ENCODE measurements at places on chromosomes 13 and 19.

DNA sequence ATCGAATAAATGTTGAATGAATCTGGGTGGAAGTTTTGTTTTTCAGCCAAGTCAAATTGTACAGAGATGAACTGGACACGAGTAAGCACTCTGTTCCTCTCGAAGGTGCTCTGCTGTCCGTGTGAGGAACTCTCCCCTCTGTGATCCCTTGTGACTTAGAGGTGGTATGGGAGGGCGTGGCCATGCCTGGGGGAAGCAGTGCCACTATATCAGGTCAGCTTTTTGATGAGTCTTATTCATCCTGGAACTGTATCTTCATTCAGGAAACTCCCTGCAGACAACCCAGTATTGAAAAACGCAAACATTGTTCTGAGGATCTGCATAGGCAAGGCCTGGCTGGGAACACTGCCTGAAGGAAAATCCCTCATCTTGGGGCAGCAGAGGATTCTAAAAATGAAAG, 45.7 kb upstream of the FLT1 start:
- no peak for DNase-seq

- DNase-seq = no peak
Observed at GRCh38 chr13:19664481-19665230, 31.2 kb downstream of the MPHOSPH8 start.

GRCh38 chr19:54319049-54319448, 6.1 kb upstream of the LILRA5 start:
- no peak for DNase-seq

DNA sequence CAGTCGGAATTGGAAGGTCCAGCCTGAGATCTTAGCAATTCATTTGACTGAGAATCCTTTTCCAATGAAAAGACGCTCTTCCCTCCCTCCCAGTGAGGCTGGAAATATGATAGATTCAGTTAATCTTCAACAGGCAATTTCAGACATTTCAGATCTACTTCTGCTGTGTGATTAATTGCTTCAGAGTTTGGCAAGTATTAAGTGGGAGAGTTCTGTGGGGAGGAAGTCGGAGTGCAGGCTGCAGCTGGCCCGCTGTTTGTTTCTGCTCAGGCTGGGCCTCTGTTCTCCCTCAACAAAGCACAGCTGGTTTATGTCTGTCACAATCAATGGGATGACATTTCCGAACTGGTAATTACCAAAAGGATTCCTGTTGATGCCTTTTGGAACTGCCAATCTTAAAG, 178.2 kb downstream of the NDFIP2 start:
- DNase-seq = no peak

GRCh38 chr19:10399878-10400277, 3.5 kb downstream of the CDC37 start:
- no peak for DNase-seq

DNA sequence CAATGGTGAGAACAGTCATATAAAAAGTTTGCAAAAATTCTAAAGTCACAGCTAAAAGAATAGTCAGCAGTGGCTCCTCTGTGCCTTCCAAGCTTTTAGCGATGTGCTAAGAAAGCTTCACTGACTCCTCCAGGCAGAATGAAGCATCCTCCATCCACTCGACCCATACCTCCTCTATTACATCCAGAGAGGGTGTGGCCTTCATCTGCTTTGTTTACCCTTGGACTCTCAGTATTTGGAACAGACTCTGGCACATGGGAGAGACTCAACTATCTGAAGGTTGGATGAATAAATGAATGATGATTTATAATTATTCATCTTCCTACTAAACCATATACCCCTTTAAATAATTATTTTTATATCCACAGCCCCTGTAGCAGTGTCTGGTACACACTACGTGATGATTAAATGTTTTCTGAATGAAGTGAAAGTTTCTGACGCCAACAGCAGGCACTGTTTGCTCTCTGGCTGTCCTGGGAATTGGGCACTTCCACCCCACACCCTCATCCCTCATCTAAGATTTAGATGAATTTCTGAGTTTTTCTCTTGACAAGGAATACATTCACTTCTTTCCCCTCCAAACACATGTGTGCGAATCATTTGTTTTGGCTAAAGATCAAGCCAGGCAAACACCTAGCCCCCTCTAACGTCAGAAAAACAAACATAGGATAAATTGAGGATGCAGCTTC, 93.9 kb downstream of the NUFIP1 start:
- no peak for DNase-seq

DNA sequence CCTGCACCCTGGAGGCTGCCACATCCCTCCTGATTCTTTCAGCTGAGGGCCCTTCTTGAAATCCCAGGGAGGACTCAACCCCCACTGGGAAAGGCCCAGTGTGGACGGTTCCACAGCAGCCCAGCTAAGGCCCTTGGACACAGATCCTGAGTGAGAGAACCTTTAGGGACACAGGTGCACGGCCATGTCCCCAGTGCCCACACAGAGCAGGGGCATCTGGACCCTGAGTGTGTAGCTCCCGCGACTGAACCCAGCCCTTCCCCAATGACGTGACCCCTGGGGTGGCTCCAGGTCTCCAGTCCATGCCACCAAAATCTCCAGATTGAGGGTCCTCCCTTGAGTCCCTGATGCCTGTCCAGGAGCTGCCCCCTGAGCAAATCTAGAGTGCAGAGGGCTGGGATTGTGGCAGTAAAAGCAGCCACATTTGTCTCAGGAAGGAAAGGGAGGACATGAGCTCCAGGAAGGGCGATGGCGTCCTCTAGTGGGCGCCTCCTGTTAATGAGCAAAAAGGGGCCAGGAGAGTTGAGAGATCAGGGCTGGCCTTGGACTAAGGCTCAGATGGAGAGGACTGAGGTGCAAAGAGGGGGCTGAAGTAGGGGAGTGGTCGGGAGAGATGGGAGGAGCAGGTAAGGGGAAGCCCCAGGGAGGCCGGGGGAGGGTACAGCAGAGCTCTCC, 6.9 kb upstream of the CEACAM5 start:
- no peak for DNase-seq

DNA sequence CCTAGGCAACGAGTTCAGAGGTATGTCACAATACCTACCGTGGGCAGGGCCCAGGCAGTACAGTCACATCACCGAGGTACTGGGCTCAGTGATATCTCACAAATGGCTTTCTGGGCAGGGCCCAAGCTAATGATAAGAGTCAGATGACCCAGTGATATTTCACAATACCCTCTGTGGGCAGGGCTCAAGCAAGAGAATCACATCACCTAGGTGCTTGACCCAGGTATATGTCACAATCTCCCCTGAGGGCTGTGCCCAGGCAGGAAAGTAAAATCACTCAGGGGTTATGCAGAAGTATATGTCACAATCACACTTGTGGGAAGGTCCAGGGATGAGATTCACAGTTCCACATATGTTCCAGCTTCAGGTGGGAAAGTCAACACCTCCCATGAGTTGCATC, 45.3 kb downstream of the ZNF729 start:
- no peak for DNase-seq

GRCh38 chr13:66069570-66069969, 1160.6 kb downstream of the PCDH9 start:
- no peak for DNase-seq

GRCh38 chr19:28456708-28457320, 756.1 kb downstream of the UQCRFS1 start:
- no peak for DNase-seq

GRCh38 chr13:46071590-46072249, 19.2 kb upstream of the ZC3H13 start:
- DNase-seq = no peak

DNA sequence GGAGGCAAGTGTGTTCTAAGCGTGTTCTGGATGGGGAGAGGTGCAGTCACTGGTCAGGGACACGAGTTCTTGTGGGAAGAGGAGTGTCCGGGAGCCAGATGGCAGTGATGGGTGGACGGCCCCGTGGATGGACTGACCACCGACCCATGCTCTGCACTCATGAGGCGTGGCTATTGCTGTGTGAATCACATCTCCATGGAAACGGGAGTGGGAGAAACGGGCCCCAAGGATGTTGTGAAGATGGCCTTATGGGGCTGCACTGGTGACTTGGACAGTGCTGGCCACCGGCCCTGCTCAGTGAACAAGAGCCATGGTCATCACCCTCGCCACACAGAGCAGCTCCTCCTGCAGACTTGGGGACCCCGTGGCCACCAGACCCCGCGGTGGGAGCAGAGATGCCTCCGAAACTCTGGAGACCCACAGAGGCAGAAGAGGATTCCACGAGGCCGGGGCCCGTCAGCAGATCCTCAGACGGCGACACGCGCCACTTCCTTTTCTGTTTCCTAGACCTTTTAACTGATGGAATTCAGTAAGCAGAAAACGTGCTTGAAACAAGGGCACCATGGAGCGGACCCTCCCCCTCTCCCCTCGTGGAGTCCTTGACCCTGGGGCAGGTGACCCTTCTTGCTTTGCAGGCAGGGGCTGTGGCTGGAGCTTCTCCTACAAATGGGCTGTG, 47.5 kb downstream of the GAS6 start:
- no peak for DNase-seq

DNA sequence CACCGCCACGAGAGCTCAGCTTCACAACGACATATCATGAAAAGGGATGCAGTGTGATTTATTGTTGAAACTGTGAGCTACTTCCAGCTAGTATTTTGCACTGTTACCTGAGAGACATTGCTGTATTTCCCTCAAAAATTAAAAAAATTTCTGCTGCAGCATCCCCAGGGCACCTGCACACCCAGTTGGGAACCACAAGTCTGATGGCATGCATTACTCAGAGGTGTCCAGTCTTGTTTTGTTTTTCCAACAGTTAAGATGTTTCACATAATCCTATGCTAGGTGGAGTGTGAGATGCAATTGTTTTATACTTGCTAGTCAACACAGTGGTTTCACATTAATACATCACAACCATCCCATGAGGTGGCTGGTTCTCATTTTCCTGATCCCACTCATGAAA, 285.2 kb downstream of the SHISA2 start:
- no peak for DNase-seq

GRCh38 chr13:87712012-87712411, 40.8 kb downstream of the SLITRK5 start:
- DNase-seq = no peak

DNA sequence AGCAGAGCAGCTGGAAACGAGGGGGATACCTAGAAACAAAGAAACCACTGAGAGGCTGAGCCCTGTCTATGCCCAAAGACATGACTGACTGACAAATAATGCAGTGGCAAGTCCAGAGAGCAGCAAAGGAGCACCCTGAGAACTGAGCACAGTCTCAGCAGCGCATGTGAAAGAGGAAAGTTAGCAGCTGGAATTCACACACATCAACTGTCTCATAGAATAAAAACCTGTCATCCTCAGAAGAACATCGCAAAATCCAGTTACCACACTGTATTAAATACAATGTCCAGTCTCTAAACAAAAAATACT, 24.1 kb upstream of the DLEU7 start:
- DNase-seq = no peak

DNA sequence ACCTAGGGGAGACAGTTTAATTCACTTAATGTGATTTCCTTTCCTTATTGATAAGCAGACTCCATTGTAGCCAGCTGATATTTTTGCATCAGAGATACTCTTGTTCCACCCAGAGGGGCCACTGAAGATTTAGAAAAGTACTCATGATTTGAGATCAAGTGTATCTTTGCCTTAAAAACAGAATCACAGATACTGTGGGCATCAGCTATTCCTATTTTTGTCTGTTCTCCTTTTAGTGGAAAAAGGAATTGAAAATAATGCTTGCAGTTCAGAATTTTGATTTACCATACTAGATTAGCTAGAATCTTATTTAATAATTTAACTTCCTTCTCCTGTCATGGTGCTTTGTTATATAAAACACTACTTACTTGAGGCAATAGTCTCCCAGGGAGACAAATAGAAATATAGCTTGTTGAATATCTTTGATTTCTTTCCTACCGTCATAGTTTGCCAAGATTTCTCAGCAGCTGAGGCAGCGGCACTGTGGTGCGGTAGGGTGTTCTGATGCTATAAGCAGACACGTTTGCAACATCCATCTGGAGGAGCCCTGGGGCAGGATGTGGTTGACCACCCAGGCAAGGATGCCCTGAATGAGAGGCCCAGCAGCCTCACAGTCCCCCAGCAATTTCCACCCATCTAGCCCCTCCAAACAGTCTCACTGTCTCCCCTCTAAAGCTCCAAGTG, 47.0 kb upstream of the RAP2A start:
- DNase-seq = no peak

DNA sequence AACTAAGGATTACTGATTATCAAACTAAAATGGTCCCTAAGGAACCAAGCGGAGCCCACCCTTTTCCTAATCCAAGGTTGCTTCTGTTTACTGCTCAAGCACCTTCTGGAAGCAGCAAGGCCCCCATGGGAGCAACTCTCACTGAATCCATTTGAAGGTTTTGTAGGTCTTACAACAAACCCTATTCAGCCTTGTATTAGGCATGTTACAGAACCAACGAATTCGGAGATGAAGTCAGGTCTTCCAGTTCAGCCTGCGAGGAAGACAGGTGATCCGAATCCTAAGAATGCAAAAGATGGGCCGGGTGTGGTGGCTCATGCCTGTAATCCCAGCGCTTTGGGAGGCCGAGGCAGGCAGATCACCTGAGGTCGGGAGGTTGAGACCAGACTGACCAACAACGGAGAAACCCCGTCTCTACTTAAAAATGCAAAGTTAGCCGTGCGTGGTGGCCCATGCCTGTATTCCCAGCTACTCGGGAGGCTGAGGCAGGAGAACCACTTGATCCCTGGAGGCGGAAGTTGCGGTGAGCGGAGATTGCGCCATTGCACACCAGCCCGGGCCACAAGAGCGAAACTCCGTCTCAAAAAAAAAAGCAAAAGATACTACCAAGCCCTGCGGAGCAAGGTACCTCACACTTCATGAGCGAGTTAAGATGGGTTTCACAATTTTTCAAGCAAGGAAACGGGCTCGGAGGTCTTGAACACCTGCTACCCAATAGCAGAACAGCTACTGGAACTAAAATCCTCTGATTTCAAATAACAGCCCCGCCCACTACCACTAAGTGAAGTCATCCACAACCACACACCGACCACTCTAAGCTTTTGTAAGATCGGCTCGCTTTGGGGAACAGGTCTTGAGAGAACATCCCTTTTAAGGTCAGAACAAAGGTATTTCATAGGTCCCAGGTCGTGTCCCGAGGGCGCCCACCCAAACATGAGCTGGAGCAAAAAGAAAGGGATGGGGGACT, 609 bp downstream of the ZAR1L start:
- DNase-seq = peak; percentile 5

DNA sequence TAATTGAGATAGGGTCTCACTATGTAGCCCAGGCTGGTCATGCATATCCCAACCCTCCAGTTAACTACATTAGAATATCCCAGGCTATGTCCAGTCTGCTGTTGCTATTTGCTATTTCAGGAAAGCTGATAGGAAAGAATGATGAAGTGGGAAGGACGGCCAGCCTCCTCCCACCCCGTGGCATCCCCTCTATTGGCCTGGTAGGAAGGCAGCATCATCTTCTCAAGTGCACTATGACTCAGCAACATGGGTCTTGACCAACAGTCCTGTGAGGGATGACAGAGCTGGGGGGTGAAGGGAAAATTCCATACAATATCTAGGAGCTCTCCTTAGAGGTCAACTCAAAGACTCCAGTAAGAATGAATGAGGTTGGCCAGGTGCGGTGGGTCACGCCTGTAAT, 48.0 kb upstream of the ABCC4 start:
- DNase-seq = no peak

GRCh38 chr19:35088131-35088913, 27.3 kb upstream of the FXYD3 start:
- DNase-seq = no peak

Measured in Panc1 (cell line).